Cardiac muscle cell (in vitro differentiated cells and primary cell): ENCODE measurements at places on chromosomes 6 and 20.

DNA sequence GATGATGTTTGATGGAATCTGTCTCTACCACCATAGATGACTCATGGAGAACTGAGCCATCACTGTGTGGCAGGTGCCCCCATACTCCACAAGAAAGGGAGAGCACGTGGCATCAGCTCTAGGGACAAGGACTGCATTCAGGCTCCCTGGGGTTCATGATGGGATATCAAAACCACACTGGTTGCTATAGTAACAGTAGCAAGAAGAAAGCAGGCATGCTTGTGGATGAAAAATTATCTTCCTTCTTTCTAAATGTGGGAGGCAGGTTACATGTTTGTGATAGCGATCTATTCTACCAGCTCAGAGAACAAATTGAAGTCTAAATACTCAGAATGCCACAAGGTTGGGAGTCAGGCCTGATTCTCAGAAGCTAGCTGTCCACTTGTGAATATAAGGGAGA is 224.2 kb downstream of the ARHGAP18 start:
- no peak for DNase-seq

DNA sequence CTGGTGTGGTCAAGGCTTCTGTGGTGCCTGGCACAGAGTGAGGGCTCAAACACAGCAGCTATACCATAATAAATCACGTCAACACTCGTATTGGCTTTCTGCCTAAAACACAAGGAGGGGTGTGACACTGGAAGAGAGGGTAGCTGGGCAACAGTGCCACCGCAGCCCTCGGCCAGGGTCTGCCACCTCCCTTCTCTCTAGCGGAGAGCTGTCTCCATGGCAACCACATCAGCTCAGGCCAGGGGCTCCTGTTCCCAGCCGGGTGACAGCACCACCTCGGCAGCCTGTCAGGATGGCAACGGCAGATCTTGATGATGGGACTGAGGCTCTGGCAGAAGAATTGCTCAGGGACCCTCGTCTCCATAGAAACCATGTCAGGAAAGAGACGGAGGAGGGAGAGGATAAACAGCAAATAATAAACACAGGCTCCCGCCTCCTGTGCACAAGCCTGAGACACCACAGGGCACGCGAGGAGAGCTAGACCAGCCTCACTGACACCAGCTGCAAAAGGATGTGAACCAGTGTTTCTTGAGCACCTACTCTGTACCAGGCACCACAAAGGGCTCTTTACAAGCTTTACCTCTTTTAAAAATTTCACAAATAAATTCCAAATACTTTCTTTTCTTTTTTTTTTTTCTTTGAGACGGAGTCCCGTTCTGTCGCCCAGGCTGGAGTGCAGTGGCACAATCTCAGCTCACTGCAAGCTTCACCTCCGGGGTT is 50.4 kb upstream of the TLDC2 start:
- no peak for DNase-seq

DNA sequence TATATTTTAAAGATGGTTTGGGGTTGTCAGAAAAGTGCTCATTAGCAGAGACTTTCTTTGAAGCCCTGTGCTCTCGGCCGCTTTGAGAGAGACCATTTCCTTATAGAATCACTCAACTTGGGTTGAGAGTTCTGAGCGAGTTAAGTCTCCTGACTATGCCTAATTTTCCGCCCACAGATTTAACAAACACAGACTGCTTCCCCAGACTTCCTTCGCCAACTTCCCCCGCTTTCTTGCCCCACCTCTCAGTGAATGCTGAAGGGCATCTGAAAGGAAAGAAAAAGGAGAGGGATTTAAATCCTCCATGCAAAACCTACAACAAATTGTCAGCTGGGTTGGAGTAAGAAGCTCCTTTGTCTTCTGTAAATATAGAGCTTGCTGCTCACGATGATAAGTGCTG is 224.0 kb downstream of the EYA2 start:
- no peak for DNase-seq

DNA sequence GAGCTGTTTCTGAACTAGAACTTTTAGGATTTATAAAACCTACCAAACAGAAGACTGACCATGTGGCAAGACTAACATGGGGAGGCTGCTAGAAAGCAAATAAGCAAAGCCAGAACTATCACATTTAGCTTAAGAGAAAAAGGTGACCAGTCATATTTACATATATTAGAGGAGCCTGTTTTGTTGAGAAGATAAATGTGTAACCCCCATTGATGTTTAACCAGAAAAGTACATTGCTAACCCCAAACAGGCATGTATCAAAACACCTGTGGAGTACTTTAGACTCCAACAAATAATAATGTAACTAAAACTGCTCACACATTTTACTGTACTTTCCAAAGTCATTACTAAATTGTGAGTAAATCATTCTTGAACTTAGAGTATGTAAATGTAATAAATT is 35.0 kb downstream of the AKIRIN2 start:
- no peak for DNase-seq

DNA sequence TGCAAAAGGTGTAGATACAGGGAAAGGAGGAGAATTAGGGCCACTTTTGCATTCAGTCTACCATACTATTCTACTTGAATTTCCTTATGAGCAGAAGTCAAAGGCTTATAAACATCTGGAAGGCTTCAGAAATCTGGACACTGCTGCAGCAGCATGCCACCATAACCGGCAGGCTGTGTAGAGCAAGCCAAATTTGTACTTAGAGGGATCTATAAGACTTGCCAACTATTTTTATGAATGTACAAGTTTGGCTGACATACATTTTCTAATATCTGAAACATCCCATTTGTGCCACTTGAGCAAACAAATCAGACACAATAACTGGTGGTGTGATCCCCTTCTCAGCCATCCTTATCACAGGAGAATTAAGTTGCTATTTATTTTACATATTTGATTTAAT is 14.0 kb upstream of the PLCB1 start:
- no peak for DNase-seq

DNA sequence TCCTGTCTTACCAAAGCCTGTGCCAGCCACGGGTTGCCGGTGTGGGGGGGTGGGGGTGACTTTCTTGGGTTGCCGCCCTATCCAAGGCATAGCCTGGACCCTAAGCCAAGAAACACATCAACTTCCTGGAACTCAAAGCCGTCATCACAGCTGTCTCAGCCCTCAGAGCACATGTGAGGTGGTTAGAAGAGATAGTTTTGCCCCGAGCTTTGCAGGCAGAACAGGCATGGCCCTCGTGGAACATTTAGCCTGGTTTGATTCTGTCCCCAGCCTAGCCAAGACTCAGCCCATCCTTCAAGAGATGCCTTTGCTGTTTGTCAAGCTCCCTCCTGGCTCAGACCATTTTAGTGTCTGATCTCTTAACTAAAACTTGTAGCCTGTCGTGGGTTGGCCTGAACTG is 64.9 kb downstream of the RREB1 start:
- DNase-seq: no peak

DNA sequence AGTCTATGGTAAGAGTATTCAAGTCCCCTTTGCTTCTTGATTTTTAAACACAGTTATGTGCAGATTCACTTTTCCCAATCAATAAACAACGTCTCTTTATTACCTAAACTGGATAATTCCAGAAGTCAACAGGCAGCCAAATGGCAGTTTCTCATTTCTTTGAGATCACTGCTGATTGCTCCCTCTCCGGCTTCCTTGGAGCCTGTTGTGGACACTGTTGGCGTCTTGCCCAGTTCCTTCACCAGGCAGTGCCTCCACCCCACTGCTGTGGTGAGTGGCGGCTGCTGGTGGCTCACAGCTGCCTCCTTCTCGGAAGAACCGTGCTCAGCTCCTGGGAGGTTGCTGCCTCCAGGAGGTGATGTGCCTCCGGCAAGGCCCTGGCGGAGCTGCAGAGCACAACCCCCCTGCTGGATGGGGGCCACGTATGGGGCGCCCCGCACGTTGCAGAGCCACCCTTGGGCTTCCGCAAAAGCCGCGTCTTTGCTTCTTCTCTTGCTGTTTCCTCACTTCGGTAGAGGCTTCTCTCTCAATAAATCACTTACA is 105.1 kb upstream of the CNKSR3 start:
- peak; percentile 31 for DNase-seq

GRCh38 chr6:35296931-35297600 is 552 bp upstream of the DEF6 start:
- DNase-seq: no peak

DNA sequence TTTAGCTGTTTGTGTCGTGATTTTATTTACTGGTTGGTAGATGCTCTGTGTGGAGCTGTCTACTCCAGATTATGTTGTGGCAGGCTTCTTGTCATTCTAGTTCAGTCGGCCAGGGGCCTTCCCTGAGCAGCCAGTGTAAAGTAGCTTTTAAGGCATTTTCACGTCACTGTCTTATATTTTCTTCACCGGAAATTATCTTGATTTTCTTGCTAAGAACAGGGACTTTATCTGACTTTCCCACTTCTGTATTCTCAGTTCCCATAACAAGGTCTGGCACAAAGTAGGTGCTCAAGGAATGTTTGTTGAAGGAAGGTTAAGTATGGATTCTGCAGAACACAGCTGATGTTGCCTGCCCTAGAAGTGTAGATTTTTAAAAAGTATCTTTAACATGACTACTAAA is 868 bp downstream of the LTV1 start:
- peak; percentile 38 for DNase-seq

DNA sequence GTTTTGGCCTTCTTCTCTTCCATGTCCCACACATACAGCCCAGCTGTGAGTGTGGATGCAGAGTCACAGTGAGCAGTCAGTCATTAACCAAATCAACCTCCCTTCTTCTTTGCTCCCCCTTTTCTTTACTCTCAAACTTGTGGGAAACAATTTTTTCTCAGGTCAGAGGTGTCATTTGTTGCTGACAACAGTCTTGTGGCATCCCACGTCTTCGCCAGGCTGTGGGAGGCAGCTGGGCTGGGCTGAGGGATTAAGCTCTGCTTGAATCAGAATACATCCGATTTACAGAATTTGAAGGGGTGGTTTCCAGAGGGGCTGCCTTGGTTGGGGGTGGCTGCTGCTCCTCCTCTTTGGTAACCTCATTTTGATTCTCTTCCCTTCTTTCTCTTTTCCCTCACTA is 40.5 kb downstream of the SCGN start:
- no peak for DNase-seq

- no peak for DNase-seq
Observed at GRCh38 chr6:136866872-136867416, 44.6 kb downstream of the PEX7 start.

- no peak for DNase-seq
Observed at GRCh38 chr20:819680-820322, 13.7 kb upstream of the FAM110A start.

- no peak for DNase-seq
Observed at GRCh38 chr6:3269281-3269975, 10.7 kb downstream of the PSMG4 start.
